ENCODE measurements at places on chromosomes 16 and 17. TPM values are rescaled to one million over a fixed set of nuclear protein-coding genes. Genes with fewer than 3 reads are reported as not detected.

The CX3CL1 gene
- 43.8 TPM for total RNA-seq

The KCNJ12 gene
- under 0.01 TPM for total RNA-seq

The SLC6A4 gene
- total RNA-seq, result not detected

The TSR3 gene
- total RNA-seq, result 41.1 TPM

- DNase-seq, result peak; percentile 44
These were observed 38.9 kb upstream of the CMIP start for GRCh38 chr16:81405702-81406113.

- no peak for DNase-seq
These were observed 289.4 kb downstream of the ABCC12 start for GRCh38 chr16:47866423-47866822.

GRCh38 chr16:17474572-17474971 is 3.8 kb upstream of the XYLT1 start:
- DNase-seq, result no peak

DNA sequence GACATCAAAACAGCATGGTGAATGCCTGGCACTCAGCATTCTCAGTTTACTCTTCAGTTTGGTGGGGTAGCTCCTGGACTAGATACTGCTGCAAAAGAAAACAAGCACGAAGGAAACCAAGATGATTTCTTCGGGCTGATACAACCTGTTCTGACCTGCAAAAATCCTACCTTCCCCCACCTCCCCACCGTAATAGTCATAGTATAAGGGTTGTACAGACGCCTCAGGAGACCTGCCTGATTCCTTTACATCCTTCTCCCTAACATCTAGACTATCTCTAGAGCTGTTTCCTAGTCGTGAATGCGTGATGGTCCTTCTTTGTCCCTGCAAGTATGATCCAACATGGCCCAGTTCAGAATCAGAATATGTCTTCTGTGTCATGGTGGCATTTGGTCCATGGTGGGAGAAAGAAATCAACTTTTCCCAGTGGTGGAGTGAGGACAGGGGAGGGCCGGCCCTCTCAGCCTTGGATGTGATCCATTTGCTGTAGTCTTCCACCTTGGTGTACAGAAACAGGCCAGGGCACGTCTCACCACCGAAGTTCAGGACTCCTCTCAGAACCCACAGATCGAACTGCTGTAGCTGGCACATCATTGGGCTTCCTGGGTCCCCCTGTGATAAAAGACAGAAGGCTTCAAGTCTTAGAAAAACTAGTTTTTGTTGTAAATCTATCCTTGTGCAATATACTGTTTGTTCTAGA is 14.5 kb downstream of the PRSS54 start:
- DNase-seq, result no peak

DNA sequence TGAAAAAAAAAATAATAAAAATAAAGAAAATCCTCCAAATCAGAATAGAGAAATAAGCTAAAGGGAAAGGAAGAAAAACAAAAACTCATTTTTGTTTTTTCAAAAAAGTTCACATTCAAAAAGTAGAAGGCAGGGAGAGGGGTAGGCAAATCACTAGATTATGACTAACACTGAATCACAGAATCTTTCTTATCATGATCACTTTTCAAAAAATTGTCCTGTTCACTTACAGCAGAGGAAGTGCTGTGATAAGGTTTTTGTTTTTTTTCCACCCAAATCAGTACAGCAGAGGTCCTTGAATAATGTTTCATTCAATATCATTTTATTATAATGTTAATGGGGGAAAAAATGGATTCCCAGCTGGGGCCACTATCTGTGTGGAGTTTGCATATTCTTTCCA is 106.4 kb downstream of the CA4 start:
- no peak for DNase-seq

The EXOC3L1 gene
- total RNA-seq, result not detected

The MYH1 gene
- total RNA-seq, result not detected

GRCh38 chr16:675884-676564 is 553 bp downstream of the RHBDL1 start:
- no peak for DNase-seq

All from stomach (tissue), 19 donors.